ENCODE measurements at places on chromosomes 2 and 18.

- DNase-seq, result peak; percentile 45
These were observed 86.0 kb upstream of the ALPP start for GRCh38 chr2:232292395-232293154.

DNA sequence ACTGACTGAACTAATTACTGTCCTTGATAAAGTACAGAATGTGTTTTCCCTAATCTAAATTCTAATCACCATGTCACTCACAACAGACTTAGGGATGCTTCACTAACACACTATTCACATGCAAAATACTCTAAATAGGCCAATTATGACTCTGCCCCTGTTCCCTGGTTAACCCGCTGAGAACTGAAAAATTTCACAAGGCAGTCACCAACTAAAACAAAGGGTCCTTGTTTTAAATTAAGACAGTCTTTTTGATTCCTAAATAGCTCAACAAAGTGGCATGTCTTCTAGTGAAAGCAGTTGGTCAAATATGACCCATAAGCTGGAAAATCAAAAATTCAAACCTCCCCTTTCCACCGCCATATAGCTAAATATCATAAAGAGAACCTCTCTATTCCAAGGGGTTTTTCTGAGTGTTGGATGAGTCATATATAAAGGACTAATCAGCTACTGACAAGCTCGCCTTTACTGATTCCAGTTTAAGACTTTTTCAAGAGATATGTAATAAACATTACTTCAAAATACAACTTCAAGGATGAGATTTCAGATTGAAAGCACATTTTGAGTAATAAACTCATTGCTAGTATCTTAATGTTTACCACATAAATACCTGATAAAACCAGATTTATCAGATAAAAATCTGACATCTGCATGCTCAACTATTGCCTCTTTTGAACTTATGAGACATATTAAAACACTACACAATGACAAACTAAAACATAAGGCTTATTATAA lies 235.8 kb downstream of the TCF4 start:
- DNase-seq, result no peak

DNA sequence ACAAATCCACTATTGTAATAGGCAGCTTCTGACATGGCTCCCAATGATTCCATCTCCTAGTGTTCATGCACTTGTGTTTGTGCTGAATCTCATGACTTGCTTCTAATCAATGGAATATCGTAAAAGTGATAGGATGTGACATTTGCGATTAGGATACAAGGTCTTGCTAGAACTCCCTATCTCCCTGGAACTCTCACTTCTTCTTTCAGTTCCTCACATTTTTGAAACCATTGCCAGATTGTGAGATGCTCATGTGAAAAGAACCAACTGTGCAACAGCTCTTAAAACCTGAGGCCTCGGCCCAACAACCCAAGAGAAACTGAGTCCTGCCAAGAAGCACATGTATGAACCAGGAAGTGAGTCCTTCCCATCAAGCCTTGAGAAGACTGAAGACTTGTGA lies 226.9 kb upstream of the DTNA start:
- DNase-seq, result no peak

- DNase-seq, result no peak
These were observed 511.9 kb upstream of the TNP1 start for GRCh38 chr2:217371781-217372213.

DNA sequence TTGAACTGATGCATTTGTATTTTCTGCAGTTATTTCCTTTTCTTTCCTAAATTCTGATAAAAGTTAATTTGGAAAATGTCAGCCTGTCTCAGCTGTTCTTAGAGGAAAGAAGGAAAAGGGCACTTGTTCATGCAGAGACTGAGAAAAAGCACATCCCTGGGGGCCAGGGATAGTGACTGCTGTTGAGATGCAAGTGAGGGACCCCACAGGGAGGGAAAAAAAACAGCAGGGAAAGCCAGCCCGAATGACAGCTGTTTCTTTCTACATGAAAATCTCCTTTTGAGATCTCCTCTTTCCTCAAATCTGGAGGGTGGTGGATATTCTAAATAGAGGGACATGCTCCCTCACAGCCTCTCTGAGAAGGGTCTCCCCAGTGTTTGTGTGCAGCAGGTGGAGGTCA lies 14.0 kb upstream of the MTA3 start:
- DNase-seq, result no peak

All from mammary epithelial cell (primary cell).